ENCODE measurements at places on chromosomes 1 and 21.
A peak's percentile ranks its signal among the peaks of the same experiment; 100 is the strongest.

DNA sequence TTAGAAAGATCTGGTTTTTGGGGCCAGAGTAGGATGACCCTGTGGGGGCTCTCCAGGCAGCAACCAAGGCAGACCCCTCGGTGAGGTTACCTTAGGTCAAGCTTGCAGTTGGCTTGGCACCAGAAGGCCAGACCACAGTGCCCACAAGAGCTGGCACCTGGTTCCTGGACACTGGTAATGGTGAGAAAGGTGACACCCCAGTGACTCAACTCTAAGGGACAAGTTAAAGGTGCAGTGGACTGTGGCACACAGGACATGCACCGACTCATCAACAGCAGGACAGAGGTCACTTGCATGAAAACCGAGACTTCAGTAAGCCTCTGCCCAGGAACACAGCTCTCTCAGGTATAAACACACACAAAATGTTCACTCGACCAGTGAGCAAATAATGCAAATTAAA is 6.7 kb downstream of the LRRC38 start:
- no peak for DNase-seq

DNA sequence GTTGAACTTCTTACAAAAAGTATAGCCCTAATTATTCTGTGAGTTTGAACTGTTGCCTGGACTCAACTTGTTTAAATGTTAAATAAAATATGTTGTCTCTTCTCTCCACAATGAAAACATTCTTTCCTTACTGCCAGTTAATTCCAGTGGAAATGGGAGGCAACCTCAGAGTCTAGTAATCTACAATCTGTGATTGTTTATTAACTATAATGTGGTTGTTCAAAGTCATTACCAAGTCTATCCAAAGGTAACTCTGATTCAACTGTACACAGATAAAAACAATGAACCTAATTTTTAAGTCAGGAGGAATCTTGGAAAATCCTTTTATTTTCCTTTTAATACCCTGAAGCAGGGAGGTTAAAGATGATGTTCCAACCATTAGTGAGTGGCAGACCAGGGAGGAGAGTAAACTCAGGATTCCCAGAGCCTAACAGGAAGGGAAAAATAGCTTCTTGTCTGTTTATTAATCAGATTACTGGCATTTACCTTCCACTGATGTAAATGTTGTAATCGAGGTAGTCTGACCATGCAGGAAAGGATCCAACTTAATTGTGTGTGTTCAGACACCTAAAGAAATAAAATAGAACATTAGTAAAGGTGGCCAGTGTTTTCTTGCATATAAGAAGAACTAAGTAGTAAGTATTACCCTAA is 57.1 kb upstream of the TBX15 start:
- DNase-seq = no peak

GRCh38 chr1:101081496-101082488 is 56.2 kb upstream of the DPH5 start:
- no peak for DNase-seq

DNA sequence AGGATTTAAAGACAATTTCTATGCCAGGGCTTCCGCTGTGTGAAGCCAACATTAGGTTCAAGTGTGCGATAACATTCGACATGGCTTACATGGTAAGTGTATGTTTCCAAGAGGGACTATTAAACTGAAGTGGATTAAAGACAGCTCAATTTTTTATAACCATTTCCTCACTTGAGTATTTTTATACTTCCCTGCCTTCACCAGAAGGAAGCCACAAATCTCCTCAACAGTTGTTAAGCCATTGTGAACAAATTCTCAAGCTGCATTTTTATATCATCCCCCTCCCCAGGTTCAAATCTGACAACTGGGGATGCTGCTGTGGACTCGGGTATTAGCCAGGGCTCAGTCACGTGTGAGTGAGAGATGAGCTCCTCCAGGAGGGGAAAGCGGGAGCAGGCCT is 116.3 kb downstream of the RHOU start:
- no peak for DNase-seq

GRCh38 chr1:163197022-163197421 is 5.7 kb downstream of the RGS5 start:
- no peak for DNase-seq

DNA sequence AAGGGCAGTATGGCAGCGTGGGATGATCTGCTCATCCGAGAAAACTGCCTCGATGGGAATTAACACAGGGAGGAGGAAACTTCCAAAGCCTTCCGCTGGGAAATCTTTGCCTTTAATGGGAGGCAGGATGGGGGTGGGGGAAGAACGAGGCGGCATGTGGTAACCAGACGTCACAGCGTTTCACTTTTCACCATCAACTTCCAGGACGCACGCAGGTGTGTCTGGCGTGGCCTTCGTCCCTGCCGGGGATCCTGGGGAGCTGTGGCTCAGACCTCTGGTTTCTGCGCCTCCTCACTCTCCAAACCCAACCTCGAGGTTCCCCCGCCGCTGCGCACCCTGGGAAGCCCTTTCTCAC is 282 bp downstream of the RSPH1 start:
- DNase-seq = no peak

DNA sequence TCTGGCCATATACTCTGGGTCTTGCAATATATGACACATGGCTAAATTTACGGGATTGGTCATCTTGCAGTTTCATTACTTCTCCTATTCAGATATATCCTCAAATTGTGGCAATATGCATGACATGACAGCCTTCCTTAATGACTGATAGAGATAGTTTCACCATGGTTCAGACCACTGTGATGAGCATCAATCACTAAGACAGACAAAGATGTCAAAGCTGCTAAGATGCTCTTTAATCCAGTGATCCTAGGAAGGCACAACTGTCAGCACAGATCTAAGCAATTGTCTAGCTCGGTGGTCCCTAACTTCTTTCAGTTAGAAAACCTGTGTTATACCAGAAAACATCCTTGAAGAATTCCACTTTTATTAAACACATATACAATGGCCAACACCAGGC is 70.9 kb upstream of the ADGRL2 start:
- DNase-seq = no peak

- no peak for DNase-seq
Measured at GRCh38 chr1:36784147-36784859, 250.0 kb downstream of the GRIK3 start.

- DNase-seq = no peak
Measured at GRCh38 chr1:179707406-179707805, 35.7 kb upstream of the FAM163A start.

GRCh38 chr1:231986631-231987336 is 360.2 kb downstream of the DISC1 start:
- DNase-seq = peak; percentile 89

DNA sequence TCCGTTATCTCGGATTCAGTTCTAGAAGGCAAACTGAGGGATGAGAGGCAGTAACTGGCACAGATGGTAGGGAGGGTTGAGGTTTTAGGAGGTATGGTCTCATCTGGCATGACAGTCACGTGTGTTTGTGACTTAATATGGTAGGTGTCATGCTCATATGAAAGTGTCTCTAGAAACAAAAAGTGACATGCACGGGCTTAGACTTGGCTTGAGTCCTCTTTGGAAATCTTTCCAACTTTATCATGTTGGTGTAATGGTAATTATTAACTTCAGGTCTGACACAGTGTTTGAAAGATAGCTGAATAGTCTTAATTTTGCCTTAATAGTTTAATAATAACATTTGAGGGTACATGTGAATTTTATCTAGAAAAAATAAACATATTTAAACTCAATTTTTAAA is 218.1 kb downstream of the FMN2 start:
- DNase-seq = no peak
